ENCODE measurements at places on chromosomes 1 and 21.

DNA sequence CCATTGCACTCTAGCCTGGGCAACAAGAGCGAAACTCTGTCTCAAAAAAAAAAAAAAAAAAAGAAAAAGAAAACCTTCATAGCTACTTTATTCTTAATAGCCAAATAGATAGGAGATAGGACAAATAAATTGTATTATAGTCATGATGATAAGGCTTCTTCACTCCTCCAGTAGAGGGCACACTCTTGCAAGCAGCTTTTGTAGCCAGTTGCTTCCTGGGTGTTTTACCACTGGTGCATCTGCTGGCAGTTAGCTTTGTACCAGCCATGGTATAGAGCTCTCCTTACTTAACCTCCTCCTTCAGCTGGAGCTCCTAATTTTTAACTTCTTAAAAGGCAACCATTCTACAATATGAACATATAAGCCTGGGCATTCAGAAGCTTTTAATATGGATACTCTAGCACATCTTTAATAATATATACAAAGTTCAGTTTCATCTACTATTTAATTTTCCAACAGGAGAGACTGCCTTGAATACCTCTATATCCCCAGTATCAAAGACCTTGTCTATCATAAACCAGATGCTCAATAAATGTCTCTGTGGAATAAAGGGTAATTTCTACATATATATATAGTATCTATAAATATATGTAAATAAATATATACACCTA is 35.8 kb downstream of the EVI5 start:
- DNase-seq: no peak

DNA sequence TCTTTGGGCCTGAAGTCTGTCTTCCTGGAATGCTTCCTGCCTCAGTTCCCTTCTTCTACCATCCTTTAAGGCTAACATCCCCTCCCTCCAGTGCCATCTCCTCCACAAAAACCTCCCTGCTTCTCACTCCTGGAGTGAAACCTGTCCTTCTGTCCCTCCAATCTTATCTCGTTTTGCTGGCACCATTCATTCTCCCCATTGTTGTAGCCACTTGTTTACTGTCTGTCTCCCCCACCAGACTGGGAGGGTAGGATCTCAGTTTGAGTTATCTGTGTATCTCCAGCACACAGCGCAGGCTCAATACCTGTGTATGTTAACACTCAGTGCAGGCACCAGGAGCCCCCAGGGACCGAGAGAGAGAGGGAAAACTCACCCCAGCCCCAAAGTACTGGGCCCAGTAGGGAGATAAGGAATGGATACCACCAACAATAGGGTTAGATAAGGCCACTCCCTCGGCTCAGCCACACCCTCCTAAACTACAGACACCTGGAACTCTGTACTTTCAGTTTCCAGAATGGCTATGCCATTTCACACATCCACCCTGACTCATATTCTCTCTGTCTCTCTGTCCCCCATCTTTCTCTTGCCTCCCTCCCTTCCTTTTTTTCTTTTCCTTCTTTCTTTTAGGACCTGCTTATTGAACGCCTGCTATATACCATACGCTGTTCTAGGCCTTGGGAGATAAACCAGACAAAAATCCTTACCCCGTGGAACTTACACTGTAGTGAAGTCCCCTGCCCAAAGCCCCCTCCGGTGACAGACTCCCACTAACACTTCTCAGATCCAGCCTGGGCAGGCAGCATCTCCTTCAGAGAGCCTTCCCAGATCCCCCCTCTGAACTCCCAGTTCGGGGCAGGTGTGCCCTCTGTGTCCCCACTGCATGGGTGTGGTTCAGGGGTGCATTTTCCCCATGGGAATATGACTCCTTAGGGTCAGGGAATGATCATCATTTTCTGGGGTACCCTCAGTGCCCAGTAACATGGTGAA is 3.3 kb upstream of the SSBP3 start:
- DNase-seq: no peak

DNA sequence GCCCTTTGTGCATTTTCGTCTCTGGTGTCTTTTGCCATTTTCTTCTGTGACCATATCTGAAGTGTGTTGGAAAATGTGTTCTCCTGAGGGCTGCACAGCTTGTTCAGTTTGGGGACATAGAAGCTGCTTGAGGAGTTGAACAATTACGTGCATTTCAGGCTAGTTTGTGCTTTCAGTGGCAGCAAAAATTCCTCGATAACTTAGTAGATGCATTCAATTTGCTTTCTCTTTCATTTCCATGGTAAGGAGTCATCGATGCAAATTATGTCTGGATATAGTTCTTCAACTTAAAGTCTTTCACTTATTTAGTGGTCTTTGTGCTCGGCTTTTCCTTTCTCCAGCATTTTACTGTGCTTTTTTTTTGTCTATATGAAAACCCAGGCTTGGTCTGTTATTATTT is 441.5 kb downstream of the PLA2G4A start:
- DNase-seq: no peak

- DNase-seq: no peak
These were observed 47.1 kb upstream of the FMN2 start for GRCh38 chr1:240044620-240045019.

DNA sequence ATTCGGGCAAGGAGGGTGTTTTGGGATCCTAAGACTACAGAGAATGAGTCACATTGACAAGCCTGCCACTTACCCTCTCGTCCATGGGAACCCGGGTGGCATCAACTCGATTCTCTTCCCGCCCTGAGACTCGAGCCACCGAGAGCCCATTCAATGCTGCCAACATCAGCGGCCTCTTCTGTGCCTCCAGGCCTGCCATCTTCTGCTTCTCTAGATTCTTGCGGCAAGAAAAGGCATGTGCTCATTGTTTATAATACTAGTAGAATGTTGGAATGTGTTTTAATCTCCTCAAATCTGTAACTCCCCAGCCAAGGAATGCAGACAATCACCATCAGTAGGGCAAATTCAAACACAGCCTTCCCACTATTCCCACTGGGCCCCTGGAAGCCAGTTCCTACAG is 96.9 kb downstream of the SMYD2 start:
- DNase-seq: no peak

Data from CD8-positive, alpha-beta memory T cell (primary cell).